Stimulated activated CD8-positive, alpha-beta memory T cell treated with anti-CD3 and anti-CD28 coated beads, Interleukin-7, amount 100 ng/mL, for 1 hour (primary cell): ENCODE measurements at places on chromosomes 7 and 10.

GRCh38 chr7:50779427-50779826 lies 3.3 kb downstream of the GRB10 start:
- DNase-seq: no peak

GRCh38 chr10:29239569-29240472 lies 49.0 kb upstream of the LYZL1 start:
- no peak for DNase-seq

DNA sequence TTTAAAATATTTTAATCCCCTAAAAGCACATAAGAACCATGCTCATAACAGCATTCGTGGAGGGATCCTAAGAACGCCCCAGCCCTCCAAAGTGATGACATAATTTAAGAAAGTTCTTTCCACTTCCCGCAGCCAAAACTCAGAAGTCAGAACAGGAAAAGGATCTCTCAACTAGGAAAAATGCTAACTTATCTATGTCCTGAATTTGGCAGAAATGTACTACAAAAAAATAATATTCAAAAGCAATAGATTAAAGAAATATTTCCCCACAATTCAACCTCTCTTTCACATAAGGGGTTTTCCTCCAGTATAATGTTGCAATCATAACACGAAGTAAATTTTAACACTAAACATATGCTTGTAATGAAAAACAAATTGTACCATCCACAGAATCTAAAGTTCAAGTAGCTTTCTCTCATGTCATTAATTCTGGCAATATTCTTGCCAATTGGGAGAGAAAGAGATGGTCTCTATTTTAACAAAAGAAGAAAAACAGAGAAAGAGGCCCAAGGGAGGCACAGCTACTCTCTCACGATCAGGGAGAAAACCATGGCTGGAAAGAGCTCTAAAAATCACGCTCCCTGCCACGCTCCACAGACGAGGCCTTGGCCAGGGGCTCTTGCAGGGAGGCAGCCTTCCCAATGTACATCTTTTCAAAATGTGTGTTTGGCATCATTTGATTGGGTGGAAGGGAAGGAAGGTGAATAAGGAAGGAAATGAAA lies 22.9 kb downstream of the ASB13 start:
- DNase-seq: no peak

GRCh38 chr10:89419548-89419947 lies 5.2 kb downstream of the IFIT5 start:
- DNase-seq: no peak

DNA sequence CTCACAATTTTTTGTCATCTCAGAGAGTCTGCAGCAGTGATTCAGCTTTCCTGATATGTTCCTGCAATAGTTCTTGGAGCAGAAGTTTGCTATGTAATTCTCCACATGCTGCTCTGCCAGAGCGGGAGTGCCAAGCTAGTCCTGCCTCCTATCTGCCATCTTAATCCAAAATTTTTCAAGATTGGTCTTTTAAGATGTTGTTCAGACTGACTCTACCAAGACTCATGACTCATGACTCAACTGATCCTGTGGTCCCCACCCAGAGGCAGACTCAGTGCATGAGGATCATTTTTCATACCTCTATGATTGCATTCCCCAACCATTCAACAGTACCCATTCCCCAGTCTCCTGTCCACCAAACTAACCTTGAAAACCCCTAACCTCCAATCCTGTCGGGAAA lies 470.8 kb downstream of the INHBA start:
- DNase-seq: no peak

GRCh38 chr7:157814931-157815705 lies 478.3 kb downstream of the DNAJB6 start:
- no peak for DNase-seq

DNA sequence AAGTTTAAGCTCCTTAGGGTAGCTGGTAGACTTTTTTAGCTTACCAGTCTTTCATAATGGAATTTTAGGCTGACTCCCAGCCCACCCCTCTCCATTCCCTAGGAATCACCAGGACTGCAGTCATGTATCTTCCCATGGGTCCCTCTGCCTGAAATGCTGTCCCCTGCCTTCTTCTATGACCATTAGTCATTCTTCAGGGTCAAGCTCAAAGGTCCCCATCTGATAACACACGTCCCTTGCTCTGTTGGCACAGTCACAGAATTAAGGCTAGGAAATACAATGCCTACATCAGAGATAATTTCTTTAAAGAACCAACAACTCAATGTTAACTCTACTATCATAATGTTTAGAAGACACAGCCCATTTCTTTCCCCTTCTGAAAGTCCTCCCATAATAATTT lies 140.6 kb downstream of the RAPGEF5 start:
- no peak for DNase-seq

DNA sequence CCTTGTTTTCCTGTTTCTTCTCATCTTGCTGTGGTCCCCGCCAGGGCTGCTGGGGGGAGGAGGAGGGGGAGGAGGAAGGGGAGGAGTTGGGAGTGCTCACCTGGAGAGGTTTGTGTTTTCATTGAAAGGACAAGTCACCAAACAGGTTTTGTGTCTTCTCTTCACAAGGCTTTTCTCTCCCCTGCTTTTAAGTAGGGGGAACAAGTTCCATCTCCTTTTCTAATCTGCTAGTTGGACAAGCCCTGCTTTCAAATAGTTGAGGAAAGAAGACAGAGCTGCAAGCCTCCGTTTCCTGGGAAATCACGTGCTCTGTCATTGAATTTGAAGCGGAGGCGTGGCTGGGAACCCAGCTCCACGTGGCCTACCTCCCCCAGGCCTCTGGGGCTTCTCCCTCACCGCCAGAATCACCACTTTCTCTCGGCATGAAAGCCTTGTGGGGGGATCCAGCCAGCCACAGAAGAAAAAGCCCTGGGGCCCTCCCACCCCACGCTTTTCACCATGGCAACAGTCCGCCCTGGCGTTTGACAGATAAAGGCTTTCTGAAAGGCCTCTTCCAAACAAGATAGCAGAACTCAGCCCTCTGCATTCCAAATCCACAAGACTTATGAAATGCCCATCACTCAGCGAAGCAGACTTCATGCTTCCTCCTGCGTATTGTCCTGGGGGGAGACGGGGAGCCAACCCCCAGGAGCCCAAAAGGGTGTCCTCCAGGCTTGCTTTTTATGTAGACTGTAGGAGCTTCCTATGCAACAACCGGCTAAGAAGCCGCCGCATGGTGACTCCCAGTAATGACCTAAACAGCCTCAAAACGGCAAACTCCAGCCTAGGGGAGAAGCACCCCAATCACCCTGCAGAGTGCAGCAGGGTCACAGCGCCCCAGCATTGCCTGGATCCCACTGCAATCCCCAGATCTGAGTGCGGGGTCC lies 51.7 kb downstream of the PROSER2 start:
- DNase-seq: no peak

DNA sequence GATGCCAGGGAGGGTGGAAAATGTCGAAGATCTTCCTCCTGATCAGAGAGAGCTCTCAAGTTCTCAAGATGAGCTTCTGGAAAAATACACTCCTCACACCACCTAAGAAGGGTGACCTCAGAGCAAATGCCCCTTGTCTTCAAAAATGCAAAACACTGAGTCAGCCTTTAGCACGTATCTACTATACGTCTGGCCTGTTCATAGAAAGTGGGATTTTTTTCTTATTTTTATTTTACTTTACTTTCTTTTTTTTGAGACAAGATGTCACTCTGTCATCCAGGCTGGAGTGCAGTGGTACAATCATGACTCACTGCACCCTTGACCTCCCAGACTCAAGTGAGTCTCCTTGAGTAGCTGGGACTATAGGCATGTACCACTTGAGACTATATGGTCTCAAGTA lies 57.1 kb downstream of the AFAP1L2 start:
- no peak for DNase-seq

DNA sequence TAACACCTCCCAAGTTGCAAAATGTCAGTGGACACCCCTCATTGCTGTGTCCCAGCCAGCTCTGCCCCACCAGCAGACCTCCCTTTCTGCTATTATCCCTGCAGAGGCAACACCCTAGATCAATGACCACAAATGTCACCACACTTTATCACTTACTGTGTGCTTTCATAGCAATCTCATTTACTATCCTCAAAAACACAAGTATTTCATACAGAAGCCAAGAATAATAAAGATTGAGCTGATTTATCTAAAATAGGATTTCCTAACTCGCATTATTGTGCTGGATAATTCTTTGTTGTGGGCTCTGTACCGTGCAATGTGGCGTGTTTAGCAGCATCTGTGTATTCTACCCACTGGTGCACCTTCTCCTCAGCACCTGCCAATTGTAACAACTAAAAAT lies 13.2 kb upstream of the ABCB5 start:
- DNase-seq: no peak

DNA sequence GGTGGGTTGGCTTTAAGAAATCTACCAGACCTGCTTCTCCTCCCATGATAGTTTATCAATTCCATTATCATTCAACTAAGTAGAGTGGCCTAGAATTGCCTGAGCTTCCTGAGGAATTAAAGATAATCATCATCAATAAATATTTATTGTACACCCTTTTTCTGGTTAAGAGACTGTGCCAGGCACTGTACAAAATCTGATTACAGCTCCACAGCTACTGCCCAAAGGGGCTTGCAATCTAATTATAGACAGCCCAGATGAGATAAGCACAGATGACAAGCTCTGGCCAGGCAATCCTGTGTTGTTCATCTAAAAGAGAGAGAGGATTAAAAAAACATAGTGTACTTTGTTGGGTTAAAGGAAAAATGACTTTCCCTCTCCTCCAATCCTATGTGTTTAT lies 586.4 kb downstream of the GATA3 start:
- no peak for DNase-seq

- no peak for DNase-seq
These were observed 55.9 kb upstream of the UNC5B start for GRCh38 chr10:71156436-71156835.

GRCh38 chr7:158127241-158127640 lies 460.4 kb downstream of the PTPRN2 start:
- DNase-seq: no peak

DNA sequence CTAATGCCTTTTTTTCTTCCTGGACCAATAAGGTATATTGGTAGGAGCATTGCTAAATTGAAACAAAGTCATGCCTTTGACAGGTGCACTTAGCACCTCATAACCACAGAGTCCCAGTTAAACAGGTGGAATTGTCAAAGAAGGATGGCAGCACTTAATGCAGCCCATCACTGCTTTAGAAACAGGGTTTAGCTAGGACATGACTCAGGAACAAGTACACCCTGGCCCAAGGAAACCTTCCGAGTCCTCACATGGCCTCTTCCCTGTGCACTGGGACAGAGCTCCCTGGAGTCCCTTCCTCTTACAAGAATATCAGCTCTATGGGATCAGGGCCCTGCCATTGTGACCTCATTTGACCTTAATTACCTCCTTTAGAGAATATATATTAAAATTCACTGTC lies 382.7 kb downstream of the EXOC4 start:
- DNase-seq: no peak

DNA sequence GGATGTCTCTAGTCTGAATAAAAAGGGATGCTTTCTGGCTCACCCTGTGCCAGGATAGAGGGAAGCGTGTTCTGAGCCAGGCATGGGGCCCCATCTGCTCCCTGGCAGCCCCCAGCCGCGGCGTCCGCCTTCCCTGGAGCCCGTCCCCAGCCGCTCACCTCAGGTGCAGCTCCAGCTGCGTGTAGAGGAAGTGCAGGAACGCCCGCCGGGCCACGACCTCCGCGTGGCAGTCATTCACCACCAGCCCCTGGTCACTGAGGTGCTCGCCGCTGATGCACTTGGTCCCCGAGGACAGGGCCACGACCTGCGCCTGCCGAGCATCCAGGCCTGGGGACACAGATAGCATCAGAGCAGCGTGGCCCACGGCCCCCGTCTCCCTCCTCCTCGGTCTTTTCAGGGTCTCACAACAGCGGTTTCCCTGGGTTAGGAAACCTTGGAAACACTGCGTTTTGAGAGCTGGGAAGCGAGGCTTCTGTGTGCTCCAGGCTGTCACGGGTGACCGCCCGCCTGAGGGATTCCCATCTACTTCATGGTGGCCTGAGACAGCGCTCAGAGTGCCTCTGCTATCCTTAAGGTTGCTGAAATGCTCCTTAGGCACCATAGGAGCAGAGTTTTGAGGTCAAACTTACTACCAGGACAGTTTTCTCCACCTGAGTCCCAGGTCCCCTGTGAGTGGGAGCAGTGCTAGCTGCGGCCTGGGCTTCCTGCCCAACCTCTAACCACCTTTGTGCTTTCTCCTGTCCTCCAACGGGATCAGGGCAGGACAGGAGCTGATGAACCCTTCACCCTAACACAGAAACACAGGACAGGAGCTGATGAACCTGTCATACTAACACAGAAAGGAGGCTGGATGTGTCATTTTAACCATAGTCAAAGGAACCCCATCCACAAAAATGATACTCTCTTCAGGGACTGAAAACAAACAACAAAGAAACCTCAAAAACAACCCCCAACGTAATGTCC lies 186.1 kb downstream of the WDR37 start:
- no peak for DNase-seq

- DNase-seq: no peak
These were observed 966.8 kb downstream of the LRMDA start for GRCh38 chr10:76398043-76398710.

GRCh38 chr10:17655567-17656146 lies 11.7 kb downstream of the STAM start:
- DNase-seq: no peak

DNA sequence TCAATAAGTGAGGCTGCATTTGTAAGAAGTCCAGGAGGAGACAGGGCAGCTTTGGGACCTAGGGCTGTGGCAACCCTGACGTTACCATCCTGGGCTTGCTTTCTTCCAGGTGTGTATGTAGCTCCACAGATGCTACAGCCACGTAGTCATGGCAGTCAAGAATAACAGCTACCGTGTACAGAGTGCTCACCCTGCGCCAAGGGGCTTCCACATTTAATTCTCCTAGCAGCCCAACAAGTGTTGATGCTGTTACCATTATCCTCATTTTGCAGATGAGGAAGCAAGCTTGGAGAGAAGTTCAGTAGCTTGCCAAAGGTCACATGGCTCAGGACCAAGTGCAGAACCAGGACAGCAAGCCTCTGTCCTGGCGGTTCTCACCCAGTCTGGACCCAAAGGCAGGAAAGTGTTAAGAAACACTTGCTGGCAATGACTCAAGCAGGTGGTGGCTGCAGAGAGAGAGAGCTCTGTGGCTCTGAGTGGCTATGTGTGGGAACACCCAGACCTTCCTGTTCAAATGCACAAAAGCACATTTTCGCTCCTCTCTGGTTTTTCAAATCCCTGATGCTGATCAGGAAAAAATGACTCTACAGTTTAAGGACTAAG lies 89.8 kb downstream of the CREM start:
- no peak for DNase-seq

DNA sequence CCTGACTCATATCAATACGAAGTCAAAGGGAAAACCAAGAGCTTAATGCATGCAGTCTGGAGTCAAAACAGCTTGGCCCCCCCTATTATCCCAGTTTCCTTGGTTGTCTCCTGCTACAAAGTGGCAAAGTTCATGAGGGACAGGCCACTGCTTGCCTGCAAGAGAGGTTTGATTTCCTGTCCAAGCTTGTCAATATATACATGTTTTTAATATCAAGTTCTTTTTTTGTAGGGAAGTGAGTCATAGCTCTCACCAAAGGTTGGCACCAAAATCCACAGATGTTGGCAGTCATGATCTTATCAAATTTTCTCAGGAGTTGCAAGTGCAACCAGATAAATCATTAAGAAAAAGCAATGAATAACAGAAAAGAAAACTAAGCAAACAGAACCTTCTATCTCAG lies 176.8 kb downstream of the COBL start:
- no peak for DNase-seq
